ENCODE measurements at places on chromosomes 2 and 18.
A peak's percentile ranks its signal among the peaks of the same experiment; 100 is the strongest.

- DNase-seq = no peak
These were observed 86.6 kb downstream of the MARCHF4 start for GRCh38 chr2:216285701-216286100.

- no peak for DNase-seq
These were observed 294.7 kb downstream of the LNPK start for GRCh38 chr2:175707322-175707721.

DNA sequence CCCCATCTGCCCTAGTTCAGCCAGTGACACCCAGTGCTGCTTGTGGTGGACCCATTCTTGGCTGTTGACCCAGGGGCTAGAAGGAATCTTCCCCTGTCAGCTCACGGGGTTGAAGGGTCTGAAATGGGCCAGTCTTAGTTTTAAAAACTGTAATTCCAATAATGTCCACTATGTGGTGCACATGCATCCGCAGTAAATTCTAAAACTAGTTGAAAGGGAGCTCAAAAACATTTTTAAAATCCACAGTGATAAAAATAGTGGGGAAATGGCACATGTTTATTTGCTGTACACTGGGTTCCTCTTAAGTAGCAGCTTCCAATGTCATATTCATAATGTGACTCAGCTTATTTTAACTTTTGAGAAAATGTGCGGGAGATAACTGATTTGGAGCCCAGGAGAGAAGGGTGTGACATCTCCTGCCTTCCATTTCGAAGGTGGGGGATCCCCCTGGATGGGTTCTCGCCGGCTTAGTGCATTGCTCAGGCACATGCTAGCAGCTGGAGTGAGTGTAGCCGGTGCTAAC, 32.8 kb downstream of the GRHL1 start:
- DNase-seq = peak; percentile 45

GRCh38 chr2:47558768-47559684, 156.1 kb downstream of the MSH2 start:
- peak; percentile 25 for DNase-seq

GRCh38 chr2:28666496-28667184, 85.0 kb upstream of the PPP1CB start:
- no peak for DNase-seq

DNA sequence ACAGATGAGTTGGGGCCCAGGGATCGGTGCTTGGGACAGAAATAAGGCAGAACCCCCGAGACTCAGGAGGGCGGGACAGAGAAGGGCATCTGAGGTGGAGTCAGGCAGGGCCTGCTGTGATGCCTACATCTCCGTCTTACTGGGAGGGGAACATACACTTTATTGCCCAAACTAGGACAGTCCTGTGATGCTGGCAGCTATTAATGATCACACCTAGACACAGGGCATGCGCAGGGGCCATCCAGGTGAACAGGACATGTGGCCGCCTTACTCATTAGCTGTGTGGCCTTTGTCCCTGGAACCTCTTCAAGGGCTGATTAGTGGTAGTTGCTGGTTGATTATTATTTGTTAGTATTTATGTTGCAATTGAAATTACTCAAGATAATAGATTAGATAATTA, 33.2 kb downstream of the MLPH start:
- DNase-seq = peak; percentile 94

DNA sequence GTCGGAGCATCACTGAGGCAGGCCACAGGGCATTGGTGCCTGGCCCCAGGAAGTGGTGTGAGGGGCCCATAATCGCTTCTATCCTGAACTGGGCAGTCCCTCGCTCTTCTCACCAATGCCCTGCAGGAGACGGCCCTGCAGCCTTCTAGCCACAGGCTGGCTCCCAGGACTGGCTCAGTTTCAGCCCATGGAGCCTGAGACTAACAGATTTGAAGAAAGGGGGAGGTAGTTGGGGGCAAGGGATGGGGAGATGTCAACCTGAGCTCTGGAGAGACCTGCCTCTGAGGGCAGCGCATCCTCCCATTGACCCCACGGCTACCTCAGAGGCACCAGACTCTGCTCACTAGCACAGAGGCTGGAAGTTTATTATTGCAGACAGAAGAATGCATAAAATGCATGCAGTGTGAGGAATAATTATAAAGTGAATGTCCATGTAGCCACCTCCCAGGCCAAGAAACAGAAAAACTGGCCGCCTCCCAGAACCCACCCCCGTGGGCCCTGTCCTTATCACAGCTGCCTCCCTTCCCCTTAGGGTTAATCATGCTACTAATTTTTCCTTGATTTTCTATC, 1.4 kb downstream of the TOGARAM2 start:
- DNase-seq = no peak

DNA sequence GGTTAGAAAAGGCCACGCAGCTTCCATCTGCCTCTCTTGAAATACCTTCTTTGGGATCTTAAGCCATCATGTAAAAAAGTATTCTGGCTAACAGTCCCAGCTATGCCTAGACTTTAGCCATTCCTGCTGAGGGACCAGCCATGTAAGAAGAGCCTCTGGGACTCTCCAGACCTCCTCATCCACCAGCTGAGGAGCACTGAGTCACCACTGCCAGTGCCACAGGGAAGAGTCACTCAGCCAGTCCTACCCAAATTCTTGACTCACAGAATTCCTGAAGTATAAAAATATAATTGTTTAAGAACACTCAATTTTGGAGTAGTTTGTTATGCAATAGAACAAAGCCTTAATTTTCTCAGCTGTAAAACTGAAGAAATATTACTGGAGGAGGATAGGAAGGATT, 436.7 kb downstream of the ZEB2 start:
- DNase-seq = no peak

GRCh38 chr2:150627526-150627925, 140.1 kb upstream of the RND3 start:
- DNase-seq = no peak

GRCh38 chr2:145026456-145027455, 506.8 kb upstream of the ZEB2 start:
- no peak for DNase-seq

DNA sequence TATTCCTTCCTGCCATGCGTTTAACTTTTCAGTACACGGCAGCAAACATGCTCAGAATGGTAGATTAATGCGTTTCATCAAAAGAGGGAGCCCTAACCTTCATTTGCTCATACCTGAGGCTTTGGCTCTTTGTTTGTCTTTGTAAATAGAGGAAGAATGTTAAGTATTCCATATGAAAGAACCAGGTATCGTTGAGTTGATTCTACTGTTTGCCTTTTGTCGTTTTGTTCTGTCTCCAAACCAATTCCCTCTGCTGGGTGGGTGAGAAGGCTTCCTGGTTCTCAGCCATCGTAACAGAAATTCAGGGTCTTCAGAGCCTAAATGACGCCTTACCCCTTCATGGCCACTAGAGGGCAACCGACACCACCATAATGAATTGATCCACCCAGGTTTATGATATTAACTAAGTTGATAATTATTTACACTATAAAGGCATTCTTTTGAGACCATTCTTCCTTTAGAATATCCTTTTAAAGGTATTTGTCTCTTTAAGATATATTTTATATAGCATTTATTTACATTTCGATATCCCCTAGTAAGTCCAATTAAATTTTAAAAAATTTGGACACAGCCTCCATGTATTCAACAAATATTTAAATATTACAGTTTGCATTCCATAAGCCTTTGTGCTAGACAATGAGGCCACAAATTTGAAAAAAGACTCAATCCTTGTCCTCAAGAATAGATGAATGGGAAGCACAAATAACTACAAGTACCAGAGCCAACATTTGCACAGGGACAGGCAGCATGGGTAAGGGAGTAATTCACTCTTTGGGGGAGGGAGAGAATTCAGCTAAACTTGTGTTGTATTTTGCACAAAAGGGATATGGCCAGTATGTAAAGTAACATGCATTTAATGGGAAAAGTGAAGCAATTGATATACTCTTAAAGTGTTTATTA, 48.1 kb downstream of the TIMM21 start:
- peak; percentile 48 for DNase-seq

- no peak for DNase-seq
These were observed 19.6 kb downstream of the GPR35 start for GRCh38 chr2:240644859-240645301.

GRCh38 chr2:230347659-230348305, 20.8 kb downstream of the SP140L start:
- no peak for DNase-seq

DNA sequence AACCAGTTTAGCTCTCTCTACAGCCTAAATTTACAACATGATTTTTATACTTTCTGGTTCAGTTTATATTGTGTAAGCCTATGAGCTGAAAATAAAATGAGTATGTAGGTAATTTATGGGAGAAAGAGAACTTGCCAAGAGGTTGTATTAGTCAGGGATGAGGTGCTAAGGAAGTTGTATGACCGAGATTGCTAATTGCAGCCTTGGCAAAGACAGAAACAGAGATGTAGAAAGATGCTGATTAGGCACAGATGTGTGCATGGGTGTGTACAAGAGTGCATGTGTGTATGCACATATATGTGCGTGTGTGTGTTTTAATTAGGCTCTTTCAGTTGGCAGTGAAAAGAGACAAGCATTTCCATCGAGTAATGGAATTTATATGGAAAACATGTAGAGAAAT, 213.9 kb downstream of the FBXO15 start:
- no peak for DNase-seq

DNA sequence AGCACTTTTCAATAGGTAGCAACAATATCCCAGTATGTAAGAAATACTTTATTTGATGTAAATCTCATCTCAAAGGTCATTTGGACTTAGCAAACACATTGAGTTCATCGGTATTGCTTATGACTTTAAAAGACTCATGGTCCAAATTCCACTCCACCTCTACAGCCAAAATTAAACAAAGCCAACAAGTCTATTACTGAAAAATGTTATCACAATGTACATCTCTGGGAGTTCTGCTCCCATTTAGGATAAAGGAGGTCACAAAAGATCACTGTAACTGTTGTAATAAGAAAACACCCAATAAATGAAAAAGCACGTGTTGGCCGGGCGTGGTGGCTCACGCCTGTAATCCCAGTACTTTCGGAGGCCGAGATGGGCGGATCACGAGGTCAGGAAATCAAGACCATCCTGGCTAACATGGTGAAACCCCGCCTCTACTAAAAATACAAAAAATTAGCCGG, 50.0 kb downstream of the ESCO1 start:
- DNase-seq = no peak

DNA sequence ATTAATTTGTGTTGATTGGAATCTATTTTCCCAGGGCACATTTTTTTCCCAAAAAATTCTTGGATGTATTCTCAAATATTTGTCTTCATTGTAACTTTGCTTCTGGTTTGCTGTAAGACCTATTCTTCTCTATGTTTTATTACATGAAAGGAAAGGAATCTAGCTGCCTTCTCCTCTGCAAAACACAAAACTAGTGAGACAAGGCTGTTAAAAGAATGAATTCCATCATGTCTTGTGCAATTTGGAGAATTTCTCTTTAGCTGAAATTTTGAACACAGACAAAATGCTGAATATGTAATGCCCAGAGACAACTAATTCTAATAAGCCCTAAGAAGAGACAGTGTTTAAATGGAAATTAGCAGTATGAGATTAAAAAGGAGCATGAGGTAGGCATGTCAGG, 275.9 kb downstream of the CDH20 start:
- no peak for DNase-seq

DNA sequence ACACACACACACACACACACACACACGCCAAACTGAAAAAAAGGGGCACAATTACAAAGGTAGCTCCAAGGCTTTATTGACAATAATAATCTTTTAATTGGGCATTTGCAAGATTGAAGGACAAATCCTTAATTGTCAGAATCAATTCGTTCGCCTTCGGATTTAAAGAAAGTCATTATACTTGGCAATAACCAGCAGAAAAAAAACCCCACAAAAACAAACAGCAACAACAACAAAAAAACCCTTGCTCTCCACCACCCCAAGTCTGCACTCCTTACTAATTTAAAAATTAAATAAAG, 1.8 kb upstream of the HOXD8 start:
- no peak for DNase-seq

DNA sequence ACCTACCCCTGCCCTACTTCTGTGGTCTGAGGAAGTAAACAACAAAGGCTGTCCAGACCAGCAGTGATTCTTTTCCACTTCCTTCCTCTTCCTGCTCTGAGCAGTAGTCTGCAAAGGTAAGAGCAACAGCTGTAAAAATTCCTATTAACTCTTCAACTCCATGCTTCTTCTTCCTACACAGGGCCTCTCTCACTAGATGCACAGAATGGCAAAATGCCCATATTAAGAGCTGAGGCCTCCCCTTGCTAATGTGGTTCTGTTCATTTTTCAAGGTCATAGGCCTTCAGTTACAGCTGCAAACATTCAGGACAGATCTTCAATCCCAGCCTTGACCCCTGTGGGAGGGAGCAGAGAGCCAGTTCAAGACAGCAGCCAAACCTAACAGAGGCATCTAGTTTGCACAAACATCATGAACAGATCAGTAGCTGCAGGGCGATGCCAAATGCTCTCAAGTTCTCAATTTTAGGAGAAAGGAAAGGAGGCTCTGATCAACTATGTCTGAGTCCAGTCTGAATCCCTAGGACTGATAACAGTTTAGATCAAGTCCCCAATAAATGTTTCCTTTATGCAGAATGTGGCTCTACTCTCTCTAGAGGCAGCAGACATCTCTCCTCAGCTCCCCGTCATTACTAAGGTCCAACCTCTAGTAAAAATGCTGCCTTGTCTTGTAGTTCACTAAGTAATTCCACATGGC, 20.9 kb downstream of the SLC40A1 start:
- DNase-seq = no peak

DNA sequence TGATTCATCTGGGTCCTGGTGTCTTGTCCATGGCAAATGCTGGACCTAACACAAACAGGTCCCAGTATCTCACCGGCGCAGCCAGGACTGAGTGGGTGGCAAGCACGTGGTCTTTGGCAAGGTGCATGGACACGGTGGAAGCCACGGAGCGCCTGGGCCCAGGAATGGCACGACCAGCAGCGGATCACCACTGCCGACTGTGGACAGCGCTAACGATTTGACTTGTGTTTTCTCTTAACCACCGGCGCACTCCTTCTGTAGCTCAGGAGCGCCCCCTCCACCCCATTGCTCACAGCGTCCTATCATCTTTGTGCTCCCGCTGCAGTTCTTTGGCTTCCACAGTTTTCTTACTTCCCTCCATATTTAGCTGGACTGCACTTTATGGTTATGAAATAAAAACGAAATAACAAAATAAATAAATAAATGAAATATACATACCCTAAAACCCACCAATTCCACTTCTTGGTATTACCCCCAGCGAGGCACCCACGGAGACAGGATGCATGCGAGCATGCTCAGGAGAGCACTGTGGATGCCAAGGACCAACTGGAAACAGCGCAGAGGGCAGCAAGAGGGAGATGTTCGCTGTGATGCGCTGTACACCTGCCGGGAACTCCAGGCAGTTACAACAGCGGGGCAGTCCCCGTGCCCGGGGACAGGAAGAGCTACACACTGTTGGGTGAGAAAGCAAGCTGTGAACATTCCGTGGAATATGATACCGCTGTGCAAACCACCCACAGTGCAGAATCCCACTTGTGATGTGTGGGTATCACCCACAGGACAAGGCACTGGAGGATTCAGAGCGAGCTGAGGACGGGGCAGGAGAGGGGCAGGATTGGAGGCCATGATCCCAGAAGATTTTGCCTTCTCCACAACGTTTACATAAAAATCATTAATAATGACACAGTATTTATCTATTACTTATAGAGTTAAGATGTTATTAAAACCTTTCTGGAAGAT, 7.0 kb upstream of the CIDEA start:
- DNase-seq = no peak

All from large intestine (tissue), 12 donors.